ENCODE measurements at places on chromosomes 3 and 15.

- DNase-seq = no peak
Observed at GRCh38 chr15:78307976-78308375, 8.6 kb upstream of the SKIC8 start.

- DNase-seq = peak; percentile 31
Observed at GRCh38 chr3:30751610-30752299, 142.7 kb downstream of the GADL1 start.

DNA sequence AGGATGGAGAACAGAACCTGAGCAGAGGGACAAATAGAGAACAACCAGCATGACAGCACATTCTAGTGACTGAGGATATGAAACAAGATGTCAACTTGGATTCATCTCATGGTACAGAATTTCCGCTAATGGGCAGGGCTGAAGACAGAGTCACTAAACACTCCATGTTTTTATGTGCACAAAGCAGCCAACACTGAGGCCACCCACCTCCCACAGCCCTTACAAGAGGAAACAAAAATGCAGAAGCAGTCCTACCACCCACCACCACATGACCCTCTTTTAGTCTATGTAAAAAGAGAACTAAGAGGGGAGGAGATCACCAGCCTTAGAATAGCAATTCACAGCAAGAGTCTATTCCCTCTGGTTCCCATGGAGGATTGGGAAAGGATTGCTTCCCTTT lies 131.4 kb upstream of the UBE2E2 start:
- no peak for DNase-seq

DNA sequence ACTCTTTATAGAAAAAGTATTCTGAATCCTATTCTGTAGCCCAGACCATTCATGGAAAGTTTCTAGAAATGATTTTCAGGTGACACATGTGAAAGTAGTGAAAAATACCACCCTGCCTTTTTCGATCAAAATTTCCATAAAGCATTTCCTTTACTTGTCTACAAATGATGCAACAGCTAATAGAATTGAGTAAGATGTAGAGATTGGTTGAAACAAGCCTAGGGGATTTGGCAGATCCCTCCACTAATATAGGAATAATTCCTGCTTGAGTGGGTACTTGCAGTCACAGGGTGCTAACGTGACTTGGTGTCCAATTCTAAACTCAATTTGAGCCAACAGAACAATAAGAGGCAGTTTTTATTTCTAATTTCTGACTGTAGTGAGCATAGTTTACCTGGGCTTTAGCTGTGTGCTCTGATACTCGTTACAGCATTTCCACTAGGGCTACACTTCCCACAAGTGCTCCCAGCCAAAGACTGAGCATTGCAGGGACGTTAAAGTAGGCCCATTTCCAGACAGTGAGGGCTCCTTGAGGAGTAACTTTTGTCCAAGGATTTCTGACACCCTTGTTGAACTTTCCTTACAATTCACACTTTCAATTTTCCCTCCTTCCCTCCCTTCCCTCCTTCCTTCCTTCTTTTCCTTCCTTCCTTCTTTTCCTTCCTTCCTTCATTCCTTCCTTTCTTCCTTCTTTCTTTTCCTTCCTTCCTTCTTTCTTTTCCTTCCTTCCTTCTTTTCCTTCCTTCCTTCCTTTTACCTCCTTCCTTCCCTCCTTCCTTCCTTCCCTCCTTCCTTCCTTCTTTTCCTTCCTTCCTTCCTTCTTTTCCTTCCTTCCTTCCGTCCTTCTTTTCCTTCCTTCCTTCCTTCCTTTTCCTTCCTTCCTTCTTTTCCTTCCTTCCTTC lies 53.9 kb upstream of the TP63 start:
- DNase-seq = no peak

GRCh38 chr3:142999881-143000280 lies 1.5 kb upstream of the U2SURP start:
- no peak for DNase-seq

DNA sequence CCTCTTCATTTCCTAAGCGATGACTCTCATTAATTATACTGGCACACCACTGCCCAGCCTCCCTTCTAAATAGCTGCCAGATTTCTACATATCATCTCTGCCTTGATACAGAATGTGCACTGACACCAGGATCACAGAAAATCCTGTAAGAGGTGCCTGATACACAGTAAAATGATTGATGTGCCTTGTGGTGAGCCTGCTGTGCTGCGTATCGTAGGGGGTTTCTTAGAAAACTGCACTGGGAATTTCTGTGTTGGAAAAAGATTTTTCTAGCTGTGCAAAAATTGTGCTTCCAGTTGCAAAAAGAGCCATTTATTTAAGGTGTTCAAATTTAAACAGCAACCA lies 3.0 kb upstream of the PLCH1 start:
- no peak for DNase-seq

- DNase-seq = peak; percentile 61
Observed at GRCh38 chr15:52112203-52112750, 298 bp downstream of the BCL2L10 start.

GRCh38 chr15:68315495-68316031 lies 38.0 kb downstream of the FEM1B start:
- no peak for DNase-seq

- no peak for DNase-seq
Observed at GRCh38 chr3:33052671-33053070, 44.3 kb downstream of the GLB1 start.

DNA sequence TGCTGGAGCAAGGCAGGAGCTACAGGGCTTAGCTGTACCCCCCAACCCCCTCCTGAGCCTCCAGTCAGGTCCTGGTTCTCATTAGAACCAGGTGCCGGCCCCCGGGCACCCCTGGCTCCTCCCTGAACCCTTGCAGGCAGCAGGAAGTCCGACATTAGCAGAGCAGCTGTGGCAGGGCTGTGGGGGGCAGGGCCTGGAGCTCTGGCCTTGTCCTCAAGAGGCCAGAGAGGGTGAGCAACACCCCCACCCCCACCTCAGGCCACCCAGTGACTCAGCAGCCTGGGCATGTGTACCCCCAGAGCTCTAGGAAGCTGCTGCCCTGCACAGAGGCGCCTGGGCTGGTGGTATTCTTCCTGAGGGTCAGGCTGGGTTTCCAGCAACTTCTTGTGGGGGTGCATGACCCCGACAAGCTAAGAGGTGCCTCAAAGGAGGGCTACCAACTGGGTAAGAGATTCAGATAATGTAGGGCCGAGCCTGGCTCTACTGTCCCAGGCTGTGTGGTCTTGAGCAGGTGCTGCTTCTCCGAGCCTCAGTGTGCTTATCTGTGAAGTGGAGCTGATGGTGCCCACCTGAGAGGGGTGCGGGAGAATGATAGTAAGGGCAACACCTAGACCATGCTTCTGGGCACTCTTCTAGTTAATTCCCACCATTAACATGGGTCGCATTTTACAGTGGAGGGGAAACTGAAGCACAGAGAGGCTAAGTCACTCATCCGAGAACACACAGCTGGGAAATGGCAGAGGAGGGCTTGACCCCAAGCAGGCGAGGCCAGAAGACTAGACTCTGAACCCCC lies 16.0 kb downstream of the H1-8 start:
- DNase-seq = peak; percentile 97

- DNase-seq = no peak
Observed at GRCh38 chr15:48922046-48922445, 41.7 kb downstream of the SHC4 start.

- no peak for DNase-seq
Observed at GRCh38 chr15:49189631-49190030, 19.6 kb downstream of the GALK2 start.

DNA sequence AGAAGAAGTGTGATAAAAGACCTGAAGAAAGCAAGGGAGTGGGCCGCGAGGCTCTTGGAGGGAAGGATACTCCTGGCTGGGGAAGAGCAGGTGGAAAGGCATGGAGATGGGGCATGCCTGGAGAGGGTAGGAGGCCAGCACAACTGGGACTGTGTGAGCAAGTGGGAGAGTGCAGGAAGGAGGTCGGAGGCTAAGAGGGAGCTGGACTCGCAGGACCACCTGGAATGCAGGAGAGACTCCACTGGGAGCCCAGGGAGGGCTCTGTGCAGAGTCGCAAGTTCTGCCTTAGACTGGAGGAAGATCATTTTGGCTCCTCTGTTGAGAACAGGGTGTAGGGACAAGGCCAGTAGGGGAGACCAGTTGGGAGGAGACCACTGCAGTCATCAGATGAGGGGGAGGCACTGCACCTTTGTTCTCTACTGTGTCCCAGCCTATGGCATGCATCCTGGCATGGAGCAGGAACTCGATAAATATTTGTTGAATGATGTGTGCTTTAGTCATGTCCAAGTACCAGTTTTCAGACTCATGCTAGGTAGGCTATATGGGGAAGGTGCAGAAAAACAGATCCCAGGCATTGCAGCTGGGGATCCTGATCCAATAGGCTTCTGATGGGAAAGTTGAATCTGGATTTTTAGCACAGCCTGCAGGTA lies 13.7 kb downstream of the FAM107A start:
- no peak for DNase-seq

GRCh38 chr3:19013879-19014278 lies 134.4 kb upstream of the KCNH8 start:
- DNase-seq = no peak

- DNase-seq = no peak
Observed at GRCh38 chr15:39283531-39283930, 297.3 kb upstream of the THBS1 start.

GRCh38 chr3:187763850-187764648 lies 18.8 kb upstream of the BCL6 start:
- no peak for DNase-seq

DNA sequence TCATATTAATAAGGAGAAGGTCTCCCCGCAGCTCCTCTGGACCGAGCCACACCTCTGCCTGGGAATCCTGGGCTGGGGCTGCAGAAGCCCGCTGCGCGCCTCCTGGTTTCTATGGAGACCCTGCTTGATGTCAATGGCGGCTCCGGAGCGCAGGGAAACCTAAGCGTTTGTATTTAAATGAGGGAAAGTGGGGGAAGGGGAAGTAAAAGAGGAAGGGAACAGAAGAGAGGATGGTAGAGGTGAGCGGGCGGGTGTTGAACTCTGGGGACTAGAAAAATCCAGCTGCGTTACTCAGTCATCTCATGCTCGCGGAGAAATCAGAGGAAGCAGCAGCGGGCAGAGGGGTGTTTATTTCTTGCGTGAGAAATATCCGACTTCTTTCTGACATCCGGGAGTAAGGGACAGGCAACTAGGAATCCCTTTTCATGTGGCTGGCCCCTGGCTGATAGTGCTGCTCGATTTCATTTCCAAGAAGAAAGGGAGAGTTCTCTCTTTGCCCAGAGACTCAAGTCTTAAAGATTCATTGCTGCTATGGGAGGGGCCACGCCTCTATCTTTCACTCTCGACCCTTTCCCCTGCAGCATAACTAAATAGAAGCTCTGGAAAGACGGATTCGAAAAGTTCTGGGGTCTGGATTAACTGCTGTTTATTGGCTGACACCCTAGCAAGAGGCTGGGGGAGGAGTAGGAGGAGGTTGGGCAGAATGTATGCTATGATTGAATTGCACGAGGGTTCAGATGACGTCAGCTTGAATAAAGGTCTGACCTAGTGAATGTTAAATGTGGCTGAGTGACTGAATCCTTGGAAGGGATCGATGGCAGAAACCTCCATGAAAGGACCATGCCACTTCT lies 110.5 kb upstream of the GAP43 start:
- peak; percentile 74 for DNase-seq

DNA sequence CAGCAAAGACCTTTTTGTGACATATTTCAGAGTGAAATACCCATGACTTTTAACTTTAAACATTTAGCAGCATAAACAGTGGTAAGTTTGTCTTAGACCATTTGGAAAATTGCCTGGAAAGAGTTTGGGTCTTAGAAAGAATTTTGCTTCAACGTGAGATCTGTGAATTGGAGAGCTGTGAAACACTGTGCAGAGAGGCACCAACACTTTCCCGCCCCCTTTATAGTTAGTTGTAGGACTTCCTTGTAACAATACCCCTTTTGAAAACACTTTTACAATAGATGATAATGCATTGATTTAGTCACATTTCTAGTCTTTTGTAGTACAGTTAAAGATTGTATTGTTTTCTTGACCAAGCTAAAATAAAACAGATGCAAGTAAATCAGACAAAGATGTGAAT lies 43.5 kb upstream of the MBNL1 start:
- DNase-seq = no peak

- no peak for DNase-seq
Observed at GRCh38 chr3:82000350-82000749, 238.9 kb upstream of the GBE1 start.

- DNase-seq = peak; percentile 40
Observed at GRCh38 chr3:123286308-123287023, 84.7 kb downstream of the SEC22A start.

DNA sequence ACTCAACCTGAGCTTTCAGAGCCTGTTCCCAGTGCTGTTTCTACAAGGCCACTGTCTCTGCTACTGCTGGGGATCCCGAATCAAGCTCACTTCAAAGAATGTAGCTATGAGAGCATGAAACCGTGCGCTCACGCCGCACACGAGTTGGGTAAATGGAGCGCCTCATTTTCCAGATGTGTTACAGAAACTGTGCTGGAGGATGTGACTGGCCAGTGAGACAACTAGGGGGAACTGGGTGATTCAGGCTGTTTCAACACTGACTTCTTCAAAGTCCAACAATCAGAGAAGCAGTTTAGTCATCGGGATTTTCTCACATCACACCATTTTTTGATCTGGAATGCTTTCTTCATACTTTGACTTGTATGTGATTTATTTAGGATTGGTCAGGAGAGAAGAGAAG lies 3.5 kb downstream of the ZNF710 start:
- peak; percentile 97 for DNase-seq

DNA sequence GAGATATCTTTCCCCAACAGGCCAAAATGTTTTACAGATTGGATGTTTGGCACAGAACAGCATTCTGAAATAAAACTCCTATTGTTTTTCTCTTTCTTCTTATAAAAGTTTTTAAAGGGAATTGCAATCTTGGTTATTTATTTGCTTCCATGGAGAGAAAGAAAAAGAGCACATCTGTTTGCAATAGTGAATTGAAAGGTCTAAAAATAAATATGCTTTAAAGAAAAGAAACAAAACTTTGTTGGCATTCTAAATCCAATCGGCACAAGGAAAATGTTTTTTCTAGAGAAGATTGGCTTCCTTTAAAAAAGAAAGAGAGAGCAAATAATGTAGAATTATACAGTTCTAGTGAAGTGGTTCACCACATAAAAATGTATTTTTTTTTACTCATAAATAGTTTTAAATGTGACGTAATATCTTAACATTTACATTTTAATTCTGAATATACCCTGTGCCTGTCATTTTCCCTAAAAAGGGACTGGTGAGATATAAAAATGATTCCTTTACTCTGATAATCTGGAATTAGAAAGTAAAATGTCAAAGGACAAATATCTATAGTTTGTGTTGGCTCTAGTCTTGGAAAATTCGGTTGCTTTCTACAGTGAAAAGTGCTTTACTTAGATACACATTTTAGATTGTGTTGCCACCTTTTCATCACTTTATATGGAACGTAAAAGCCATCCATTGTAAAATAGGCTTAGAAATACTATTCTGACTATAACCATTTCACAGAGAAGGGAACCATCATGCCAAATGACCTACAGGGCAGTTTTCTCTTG lies 257.4 kb upstream of the CBLB start:
- DNase-seq = no peak

GRCh38 chr15:64502551-64502950 lies 42.2 kb downstream of the ZNF609 start:
- DNase-seq = peak; percentile 40

- DNase-seq = no peak
Observed at GRCh38 chr3:196327405-196327804, 9.4 kb upstream of the DYNLT2B start.
